Hematopoietic multipotent progenitor cell (in vitro differentiated cells): ENCODE measurements at places on chromosomes 13 and 19. TPM values are rescaled to one million over a fixed set of nuclear protein-coding genes. Genes with fewer than 3 reads are reported as not detected.
A peak's percentile ranks its signal among the peaks of the same experiment; 100 is the strongest.

IL12RB1 gene
- 7.5 TPM for total RNA-seq

SIGLEC10 gene
- total RNA-seq, result 6.7 TPM

ZNF443 gene
- 3.5 TPM for total RNA-seq

ZNF324B gene
- total RNA-seq, result 19.1 TPM

C19orf85 gene
- not detected for total RNA-seq

ZNF850 gene
- 5.7 TPM for total RNA-seq

SYCN gene
- not detected for total RNA-seq

EBI3 gene
- total RNA-seq, result 0.27 TPM

SPTBN4 gene
- total RNA-seq, result 0.27 TPM

DNA sequence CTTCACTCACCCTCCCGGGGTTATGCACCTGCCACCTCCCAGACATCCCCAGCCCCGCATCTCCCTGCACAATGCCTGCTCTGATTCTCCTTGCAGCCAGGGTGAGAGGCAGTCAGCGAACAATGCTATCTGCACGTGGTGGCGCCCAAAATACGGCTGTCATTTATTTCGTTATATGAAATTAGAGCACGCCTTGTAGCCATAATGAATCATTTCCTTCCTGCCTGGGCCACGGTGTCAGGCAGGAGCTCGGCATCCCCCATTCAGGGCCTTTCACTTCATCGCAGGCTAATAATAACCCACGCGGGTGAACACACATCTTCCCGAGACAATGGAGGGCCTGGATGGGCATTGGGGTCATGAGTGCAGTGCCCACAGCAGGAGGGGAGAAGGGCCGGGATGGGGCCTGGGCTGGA is 143.8 kb upstream of the ZNF507 start:
- DNase-seq, result no peak

DNA sequence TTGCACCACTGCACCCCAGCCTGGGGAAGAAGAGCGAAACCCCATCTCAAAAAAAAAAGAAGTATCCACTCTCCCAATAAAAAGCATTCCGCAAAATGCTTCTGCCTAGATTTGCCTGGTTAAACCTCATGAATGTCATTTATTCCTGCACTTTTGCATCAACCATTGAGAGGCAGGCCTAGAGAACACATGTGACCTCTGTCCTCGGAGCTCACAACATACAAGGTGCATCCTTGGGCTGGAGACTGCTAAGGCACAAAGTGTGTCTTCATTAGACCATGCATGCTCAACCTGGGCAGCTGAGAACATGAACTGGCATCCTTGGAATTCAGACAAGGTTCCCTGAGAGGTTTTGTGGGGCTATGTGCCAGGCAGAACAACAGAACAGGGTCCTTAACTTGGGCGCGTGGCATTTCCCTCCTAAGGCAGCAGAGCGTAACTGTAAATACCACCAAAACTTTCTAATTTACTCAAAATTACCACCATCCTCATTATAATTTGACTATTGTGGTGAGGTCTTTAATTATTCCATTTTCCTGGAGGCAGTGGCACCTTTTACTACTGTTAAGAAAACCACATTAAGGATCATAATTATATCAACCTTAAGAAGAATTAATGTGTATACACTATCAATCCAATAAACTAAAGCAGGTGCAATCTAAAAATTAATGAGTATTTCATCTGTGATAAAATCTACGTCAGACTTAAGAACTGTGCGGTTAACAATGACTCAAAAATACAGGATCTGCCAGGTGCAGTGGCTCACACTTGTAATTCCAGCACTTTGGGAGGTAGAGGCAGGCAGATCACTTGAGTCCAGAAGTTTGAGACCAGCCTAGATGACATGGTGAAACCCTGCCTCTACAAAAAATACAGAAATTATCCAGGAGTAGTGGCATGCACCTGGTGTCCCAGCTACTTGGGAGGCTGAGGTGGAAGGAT is 13.8 kb downstream of the RCBTB1 start:
- no peak for DNase-seq

GRCh38 chr13:36919171-36919832 is 736 bp downstream of the SMAD9 start:
- DNase-seq, result no peak

- no peak for DNase-seq
These were observed 1.9 kb downstream of the PCSK4 start for GRCh38 chr19:1488282-1488601.

DNA sequence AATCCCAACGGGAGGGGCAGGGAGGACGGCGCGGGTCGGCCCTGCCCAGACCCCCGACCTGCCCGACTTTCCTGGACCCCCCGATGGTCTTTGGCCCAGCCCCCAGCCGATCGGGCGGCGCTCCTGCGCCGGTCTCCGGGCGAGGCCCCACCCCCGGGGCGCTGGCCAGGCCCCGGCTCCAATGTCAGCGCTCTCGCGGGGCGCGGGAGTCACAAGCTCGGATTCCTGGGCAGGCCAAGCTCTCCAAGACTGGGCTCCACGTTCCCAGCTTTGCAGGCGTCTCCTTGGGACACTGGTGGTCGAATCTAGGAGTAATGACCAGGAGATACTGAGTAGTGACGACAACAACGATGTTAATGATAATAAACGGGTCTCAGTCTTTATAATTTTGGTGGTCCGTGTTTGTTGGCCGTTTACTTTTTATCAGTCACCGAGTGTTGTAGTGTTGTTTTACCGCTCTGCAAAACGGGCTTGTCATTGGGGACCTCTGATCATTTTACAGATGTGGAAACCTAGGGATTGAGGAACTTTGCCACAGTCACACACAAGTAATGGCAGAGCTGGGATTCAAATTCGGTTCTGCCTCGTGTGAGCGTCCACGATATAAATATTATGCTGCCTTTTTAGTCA is 545 bp downstream of the RAD23A start:
- DNase-seq, result peak; percentile 65

DNA sequence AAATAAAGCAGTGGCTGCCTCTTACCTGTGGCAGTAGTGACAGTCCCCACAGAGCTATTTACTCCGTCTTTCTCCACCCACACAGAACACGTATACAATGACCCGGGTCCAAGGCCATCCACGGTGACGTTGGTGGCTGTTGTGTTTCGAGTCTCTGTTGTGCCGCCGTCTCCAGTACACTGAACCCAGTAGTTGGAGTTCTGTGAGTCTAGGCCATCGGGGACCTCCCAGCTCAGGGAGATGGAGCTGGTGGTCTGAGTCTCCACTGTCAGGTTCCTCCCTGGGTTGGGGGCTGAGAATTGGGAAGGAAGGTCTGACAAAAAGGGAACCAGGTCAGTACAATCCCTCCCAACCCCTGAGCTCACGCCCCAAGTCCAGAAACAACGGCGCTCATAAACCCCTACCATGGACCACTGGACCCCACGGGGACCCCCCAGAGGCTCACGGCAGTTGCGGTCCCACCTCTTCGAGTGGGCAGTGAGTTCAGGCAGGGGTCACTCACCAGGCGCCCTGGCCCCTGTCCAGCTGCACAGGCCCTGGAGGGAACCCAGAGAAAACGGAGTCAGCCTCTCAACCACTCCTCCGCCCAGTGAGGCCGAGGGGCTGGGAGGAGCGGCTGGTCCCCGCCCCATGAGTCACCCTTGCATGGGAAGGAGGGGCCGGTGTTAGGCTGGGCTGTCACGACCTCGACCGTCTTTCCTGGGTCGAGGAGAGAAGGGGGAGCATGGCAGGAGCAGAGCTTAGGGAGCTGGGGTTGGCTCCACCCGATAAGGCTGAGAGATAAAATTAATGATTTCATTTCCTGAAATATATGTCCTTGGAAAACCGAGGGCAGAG is 2.4 kb downstream of the PTPRH start:
- DNase-seq, result peak; percentile 61

DNA sequence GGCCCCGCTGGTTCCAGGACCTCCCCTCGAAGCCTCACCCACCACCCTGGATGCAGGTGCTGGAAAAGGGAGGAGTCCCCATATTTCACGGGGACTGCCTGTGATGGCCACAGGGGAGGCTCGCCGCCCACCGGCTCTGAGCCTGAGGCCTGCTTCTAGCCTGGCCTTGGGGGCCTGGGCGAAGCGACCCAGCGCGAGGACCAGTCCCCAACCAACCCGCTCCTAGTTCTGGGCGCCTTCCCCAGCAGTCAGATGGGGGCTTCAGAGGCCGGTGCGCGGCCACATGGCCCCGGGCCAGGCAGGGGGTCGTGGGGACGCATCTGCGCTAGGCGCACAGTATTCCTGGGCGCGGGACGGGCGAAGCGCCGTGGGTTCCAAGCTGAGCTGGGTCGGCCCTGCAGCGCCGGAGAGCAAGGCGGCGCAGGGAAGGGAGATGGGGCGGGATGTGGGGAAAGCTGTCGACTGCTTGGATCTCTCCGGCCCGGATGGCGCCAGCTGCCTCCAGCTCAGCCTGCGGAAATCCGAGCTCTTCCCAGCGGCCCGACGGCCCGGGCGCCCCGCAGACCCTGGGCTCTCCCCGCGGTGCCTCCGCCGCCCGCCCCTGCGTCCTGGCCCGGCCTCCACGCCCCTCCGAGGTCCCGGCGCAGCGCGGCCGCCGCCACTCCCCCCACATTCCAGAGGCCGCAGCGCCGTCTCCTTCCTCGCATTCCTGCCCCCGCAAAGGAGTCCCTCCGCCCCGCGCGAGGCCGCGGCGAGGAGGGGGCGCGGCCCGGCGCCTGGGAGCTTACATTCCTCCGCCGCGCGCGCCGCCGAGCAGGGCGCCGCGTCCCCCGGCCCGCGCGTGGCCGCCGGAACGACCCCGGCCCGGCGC is at the start of gene WTIP:
TSS of gene WTIP (plus strand) at position 788 of the 871 bp plus-strand sequence. CDS start 217 bp downstream, outside the sequence.
- DNase-seq, result no peak

DNA sequence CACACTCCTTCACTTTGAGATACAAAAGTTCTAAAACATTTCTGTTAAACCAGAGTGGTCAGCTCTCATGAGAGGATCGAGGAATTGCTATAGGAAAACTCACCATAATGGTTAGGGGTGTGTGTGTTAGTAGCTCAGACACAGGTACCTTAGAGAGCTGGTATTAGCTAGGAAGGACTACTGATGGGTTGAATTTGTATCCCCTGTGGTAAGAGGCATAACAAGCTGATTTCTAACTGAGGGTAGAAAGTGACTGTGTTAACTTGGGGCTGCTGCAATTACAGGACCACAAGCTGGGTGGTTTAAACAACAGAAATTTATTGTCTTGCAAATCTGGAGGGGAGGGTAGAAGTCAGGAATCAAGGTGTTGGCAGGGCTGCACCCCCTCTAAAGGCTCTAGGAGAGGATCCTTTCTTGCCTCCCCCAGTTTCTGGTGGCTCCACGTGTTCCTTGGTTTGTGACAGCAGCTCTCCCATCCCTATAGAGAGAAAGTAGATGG is 17.4 kb downstream of the LEUTX start:
- DNase-seq, result no peak

GRCh38 chr13:35769812-35770211 is 293.3 kb upstream of the MAB21L1 start:
- no peak for DNase-seq

GRCh38 chr19:41500443-41500842 is 57.5 kb downstream of the ERICH4 start:
- no peak for DNase-seq

- no peak for DNase-seq
These were observed 22.5 kb downstream of the CAB39L start for GRCh38 chr13:49421391-49421790.

DNA sequence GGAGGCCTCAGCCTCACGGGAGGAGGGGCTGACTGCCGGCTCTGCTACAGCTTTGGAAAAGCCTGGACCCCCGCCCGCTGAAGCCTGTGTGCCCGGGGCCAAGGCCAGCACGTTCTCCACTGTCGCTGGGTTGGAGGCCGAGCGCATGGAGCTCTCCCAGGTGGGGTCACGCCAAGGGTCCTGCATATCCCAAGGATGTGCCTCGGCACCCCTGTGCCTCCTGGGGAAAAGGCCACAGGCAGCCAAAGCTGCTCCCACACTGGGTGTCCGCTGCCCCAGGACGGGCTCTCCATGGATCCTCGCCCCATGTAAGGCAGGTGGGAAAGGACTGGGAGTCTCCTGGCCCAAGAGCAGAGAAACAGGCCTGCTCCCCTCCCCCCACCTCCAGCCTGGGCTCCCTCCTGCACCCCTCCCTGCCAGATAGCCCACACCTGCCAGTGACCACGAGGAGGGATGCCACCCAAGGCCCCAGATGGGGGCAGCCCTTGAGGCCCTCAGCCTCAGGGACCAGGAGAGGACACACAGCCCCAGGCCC is 64.0 kb downstream of the MLLT1 start:
- DNase-seq, result no peak

GRCh38 chr19:29326351-29326750 is 113.4 kb upstream of the UQCRFS1 start:
- DNase-seq, result no peak

GRCh38 chr19:3054265-3054971 is 7.9 kb downstream of the TLE5 start:
- no peak for DNase-seq

- DNase-seq, result no peak
These were observed 22.6 kb upstream of the NAPA start for GRCh38 chr19:47537493-47537892.

DNA sequence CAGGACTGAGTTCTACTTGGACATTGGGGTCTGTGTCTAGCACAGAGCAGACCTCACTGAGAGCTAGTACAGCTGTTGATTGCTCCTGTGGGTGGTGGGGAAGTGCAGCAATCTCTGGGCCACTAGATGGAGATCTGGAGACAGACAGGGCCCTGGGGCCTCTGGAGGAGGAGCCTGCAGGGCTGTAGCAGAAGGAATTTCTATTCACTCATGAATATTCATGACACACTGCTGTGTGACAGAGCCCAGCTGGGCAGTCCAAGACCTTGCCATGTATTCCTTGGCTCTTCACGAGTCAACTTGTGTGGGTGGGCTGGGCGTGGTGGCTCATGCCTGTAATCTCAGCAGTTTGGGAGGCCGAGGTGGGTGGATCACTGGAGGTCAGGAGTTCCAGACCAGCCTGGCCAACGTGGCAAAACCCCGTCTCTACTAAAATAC is 37.5 kb downstream of the SUGP2 start:
- DNase-seq, result peak; percentile 51

DNA sequence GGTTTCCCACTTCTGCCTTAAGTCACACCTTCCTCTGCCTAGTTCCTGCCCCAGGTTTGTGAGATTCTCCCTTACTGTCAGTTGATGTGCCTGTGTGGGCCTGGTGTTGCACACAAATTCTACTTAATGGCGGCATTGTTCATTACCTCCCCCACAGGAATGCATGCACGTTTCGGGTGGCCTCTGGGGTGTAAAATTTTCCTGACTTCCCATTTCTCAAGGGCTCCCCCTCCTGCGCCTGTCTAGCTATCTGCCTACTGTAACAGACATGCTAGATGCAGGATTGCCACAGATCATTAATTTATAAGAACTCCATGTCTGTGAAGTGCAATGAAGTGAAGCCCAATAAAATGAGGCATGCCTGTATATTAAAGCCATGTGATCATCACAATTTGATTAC is 1466.3 kb downstream of the PCDH9 start:
- no peak for DNase-seq

- DNase-seq, result no peak
These were observed 9.9 kb downstream of the FBXL3 start for GRCh38 chr13:77016888-77017623.
